Activated naive CD8-positive, alpha-beta T cell treated with anti-CD3 and anti-CD28 coated beads, Interleukin-2, amount 10 ng/mL, durations not matched to agents 7 days and 5 days (primary cell): ENCODE measurements at places on chromosomes 12 and 14. TPM values are rescaled to one million over a fixed set of nuclear protein-coding genes. Genes with fewer than 3 reads are reported as not detected.
A peak's percentile ranks its signal among the peaks of the same experiment; 100 is the strongest.

DNA sequence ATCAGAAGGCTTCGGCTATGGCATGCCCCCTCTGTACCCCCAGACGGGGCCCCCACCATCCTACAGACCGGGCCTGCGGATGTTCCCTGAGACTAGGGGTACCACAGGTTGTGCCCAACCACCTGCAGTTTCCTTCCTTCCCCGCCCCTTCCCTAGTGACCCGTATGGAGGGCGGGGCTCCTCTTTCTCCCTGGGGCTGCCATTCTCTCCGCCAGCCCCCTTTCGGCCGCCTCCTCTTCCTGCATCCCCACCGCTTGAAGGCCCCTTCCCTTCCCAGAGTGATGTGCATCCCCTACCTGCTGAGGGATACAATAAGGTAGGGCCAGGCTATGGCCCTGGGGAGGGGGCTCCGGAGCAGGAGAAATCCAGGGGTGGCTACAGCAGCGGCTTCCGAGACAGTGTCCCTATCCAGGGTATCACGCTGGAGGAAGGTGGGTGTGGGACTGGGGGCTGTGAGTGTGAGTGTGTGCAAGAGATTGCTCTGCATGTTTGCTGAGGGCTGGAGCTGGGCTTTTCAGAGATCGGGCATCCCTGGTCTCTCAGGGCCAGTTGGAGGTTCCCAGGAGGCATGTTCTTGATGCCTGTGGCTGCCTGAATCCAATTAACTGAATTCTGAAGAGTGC, 8.6 kb downstream of the NFATC4 start:
- H3K36me3 ChIP-seq: no peaks in the 10 kb centered on the region
- H3K27ac ChIP-seq: no peak overlapping the region
- H3K27me3 ChIP-seq: peaks cover 12% of the 10 kb centered on the region
- H3K4me1 ChIP-seq: peaks cover 5% of the 10 kb centered on the region
- no peak for DNase-seq
- H3K4me3 ChIP-seq: no peak overlapping the region

DNA sequence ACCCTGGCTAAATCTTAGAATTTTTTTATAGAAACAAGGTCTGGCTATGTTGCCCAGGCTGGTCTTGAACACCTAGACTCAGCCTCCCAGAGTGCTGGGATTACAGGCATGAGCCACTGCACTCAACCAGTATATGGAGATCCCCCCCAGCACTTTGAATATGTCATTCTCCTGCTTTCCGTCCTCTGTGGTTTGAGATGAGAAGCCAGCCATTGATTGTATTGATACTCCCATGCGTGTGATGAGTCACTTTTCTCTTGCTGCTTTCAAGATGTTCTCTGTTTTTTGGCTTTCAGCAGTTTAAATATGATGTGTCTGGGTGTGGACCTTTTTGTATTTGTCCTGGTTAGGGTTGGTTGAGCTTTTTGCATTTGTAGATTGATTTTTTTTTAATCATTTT, 75.2 kb upstream of the DNM1L start:
- no peaks in the 10 kb centered on the region for H3K27me3 ChIP-seq
- H3K36me3 ChIP-seq: peaks cover 1% of the 10 kb centered on the region
- DNase-seq: no peak
- peak overlapping the region; percentile 44 for H3K4me3 ChIP-seq

Gene TSPAN8
- total RNA-seq: not detected

Gene ARHGAP9
- 304 TPM for total RNA-seq

DNA sequence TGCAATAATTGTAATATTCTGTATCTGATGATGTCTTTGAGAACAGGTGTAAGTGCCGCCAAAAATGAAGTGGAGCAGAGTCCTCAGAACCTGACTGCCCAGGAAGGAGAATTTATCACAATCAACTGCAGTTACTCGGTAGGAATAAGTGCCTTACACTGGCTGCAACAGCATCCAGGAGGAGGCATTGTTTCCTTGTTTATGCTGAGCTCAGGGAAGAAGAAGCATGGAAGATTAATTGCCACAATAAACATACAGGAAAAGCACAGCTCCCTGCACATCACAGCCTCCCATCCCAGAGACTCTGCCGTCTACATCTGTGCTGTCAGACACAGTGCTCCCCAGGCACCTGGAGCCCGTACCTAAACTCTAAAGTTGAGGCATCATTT, 268.7 kb downstream of the DAD1 start:
- H3K4me1 ChIP-seq: no peaks in the 10 kb centered on the region
- no peaks in the 10 kb centered on the region for H3K27me3 ChIP-seq
- H3K36me3 ChIP-seq: no peaks in the 10 kb centered on the region
- H3K27ac ChIP-seq: no peak overlapping the region

DNA sequence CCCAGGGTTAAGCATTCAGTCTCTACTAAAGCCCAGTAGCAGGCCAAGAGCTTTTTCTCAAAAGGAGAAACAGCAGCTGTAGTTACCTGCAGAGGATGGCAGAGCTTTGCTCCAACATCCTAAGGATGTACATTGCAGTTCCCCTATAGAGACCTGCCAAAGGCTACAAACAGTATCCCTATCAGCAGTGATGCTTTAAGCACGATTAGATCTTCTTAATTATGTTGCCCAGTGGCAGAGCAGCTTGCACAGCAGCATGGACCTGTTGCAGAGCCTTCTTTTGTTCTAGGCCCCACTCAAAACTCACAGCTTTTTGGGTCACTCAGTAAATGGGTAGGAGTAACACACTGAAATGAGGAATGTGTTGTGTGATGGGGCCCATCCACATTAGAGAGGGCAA, 46.4 kb upstream of the CRY1 start:
- H3K36me3 ChIP-seq: no peaks in the 10 kb centered on the region
- DNase-seq: no peak
- peaks cover 2% of the 10 kb centered on the region for H3K4me1 ChIP-seq
- H3K4me3 ChIP-seq: no peak overlapping the region

Gene PIK3C2G
- total RNA-seq: not detected

Gene GPR84
- total RNA-seq: 0.65 TPM

DNA sequence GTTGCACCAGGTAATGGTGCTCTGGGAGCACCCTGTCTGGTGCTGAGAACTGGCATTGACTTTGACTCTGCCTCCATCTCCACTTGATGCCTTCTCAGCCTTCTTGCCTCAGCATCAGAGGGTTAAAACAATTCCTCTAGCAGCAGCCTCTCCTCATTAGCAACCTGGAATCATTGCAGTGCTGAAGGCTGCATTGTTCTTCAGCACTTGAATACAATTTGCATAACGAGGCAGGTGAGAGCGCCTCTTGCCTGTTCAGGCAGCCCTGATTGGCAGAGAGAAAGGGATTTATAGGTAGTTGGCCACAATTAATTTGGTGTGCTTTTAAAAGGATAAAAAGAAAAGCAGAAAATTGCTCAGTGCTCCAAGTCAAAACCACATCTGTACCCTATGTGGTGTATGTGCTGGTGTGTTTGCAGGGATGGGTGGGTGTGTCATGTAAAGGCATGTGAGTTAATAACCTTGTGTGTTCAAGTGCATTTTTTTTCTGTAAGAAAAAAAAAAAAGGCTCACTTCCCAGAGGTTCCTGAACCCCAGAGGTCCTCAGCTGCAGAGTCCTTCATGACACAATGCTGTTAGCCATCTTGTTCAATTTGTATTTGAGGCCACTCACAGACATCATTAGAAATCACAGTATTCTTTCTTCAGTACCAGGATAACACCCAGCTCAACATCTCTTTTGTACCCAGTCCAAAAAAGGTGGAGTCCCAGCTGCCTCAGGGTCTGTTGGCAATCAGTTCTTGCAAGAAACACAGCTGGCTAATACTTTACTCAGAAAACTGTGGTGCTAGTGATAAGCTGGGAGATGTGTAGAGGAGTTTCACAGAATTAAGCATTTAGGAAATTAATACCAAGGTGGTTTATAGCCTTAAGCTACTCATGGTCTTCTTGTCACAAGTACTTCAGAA, 385.6 kb downstream of the GRIN2B start:
- no peak overlapping the region for H3K4me3 ChIP-seq
- peaks cover 2% of the 10 kb centered on the region for H3K36me3 ChIP-seq
- peaks cover 1% of the 10 kb centered on the region for H3K27me3 ChIP-seq
- no peak for DNase-seq
- H3K4me1 ChIP-seq: peaks cover 11% of the 10 kb centered on the region
- no peak overlapping the region for H3K27ac ChIP-seq

GRCh38 chr12:31605531-31605930, 14.6 kb upstream of the DENND5B start:
- H3K27ac ChIP-seq: no peak overlapping the region
- H3K4me1 ChIP-seq: no peaks in the 10 kb centered on the region
- no peak for DNase-seq
- H3K4me3 ChIP-seq: no peak overlapping the region

Gene KLHL33
- 3.4 TPM for total RNA-seq

Gene FGF6
- total RNA-seq: not detected

Gene VTI1B
- 69.9 TPM for total RNA-seq

DNA sequence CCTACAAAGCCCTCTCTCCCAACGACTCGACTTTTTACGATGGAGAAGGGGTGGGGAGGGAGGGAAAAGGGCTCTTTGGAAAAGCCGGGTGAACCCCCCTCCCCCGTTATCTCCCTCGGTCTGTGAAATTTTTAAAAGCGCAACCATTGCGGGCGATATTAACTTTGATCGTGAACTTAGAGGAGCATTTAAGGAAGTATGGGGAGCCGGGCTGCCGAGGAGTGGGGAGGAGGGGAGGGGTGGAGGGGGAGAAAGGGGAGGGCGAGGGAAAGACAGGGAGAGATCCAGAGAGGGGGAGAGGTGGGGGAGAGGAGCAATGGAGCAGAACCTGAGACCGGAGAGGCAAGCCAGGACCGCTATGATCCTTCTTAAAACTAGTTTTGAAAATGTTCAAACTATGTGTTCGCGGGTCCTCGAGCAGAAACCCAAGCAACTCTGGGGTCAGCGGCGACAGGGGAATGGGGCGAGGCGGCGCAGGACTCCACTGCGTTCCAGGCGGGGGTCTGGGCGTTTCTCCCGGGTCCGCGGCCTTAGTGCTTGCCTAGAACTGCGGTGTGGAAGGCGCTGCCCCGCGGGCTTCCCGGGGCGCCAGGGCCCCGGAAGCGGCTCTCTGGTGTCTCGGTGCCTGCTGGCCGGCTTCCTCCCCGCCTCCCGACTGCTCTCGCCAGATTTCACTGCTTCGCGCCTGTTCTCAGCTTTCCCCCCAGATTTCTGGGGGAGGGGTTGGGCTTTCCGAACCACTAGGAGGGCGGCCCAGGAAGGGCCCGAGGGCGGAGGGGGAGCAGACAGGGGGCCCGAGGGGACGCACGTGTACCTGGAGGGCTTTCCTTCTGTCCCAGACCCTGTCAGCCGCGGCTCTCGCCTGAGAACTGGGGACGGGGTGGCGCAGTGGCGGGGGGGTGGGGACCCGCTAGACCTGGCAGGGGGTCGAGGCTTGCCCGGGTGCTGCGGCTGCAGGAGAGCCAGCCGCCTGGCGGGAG, at the start of gene HOTAIR:
Gene HOTAIR, minus strand, starts transcription at position 871 of the 980 bp plus-strand sequence.
- H3K4me1 ChIP-seq: peaks cover 12% of the 10 kb centered on the region
- H3K4me3 ChIP-seq: peak within 1 kb of the TSS; percentile 51
- peaks cover 90% of the 10 kb centered on the region for H3K27me3 ChIP-seq
- H3K27ac ChIP-seq: peak within 1 kb of the TSS; percentile 60
- H3K36me3 ChIP-seq: no peaks in the 10 kb centered on the region

- no peaks in the 10 kb centered on the region for H3K4me1 ChIP-seq
- no peaks in the 10 kb centered on the region for H3K27me3 ChIP-seq
- no peak overlapping the region for H3K27ac ChIP-seq
- DNase-seq: no peak
These were observed 190.2 kb upstream of the SLC38A2 start for GRCh38 chr12:46562625-46563225.
